ENCODE measurements at places on chromosomes 5 and 9. TPM values are rescaled to one million over a fixed set of nuclear protein-coding genes. Genes with fewer than 3 reads are reported as not detected.

The LCN2 gene
- total RNA-seq: 2.8 TPM

The PDCD1LG2 gene
- 0.24 TPM for total RNA-seq

The RNF180 gene
- 0.21 TPM for total RNA-seq

The DRD1 gene
- total RNA-seq: 0.51 TPM

The HAUS6 gene
- total RNA-seq: 28.6 TPM

The ZNF454 gene
- not detected for total RNA-seq

The BARX1 gene
- total RNA-seq: 11.1 TPM

The SCGB3A2 gene
- total RNA-seq: not detected

All from A549 treated with RU486 at 1 μM for 4 hours (cell line).